ENCODE measurements at places on chromosomes 3 and 15.

- DNase-seq: no peak
These were observed 36.3 kb upstream of the HERC1 start for GRCh38 chr15:63870043-63870394.

GRCh38 chr3:31295150-31295765 lies 237.5 kb upstream of the STT3B start:
- no peak for DNase-seq

- no peak for DNase-seq
These were observed 247.7 kb upstream of the TLE3 start for GRCh38 chr15:70345251-70346019.

GRCh38 chr3:61354604-61355003 lies 103.4 kb upstream of the FHIT start:
- no peak for DNase-seq

GRCh38 chr3:176554264-176554663 lies 643.0 kb downstream of the TBL1XR1 start:
- no peak for DNase-seq

DNA sequence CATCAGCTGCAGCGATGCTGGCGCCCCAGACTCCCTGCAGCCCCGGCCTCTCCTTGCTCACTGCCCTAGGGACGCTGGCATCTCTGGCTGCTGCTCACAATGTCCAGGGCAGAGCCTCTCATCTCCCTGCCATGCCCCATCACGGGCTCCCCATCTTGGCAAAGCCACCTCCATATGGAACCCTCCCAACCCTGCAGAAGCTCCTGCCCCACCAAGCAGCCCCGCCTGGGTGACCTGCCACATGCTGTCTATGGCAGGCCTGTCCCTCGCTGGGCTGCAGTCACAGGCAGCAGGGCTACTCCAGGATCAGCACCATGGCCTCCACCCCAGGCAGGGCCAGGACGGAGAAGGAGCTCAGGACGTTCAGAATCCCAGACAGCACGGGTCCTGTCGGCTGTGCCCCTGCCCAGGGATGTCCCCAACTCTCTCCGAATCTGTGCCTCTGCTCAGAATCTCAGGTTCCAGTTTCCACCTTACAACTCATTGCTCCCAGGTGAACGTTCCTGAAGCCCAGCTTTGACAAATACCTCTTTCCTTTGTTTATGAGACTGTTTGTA lies 58.4 kb downstream of the PLXNA1 start:
- no peak for DNase-seq

GRCh38 chr15:82649226-82649999 lies 2.2 kb upstream of the CPEB1 start:
- no peak for DNase-seq

DNA sequence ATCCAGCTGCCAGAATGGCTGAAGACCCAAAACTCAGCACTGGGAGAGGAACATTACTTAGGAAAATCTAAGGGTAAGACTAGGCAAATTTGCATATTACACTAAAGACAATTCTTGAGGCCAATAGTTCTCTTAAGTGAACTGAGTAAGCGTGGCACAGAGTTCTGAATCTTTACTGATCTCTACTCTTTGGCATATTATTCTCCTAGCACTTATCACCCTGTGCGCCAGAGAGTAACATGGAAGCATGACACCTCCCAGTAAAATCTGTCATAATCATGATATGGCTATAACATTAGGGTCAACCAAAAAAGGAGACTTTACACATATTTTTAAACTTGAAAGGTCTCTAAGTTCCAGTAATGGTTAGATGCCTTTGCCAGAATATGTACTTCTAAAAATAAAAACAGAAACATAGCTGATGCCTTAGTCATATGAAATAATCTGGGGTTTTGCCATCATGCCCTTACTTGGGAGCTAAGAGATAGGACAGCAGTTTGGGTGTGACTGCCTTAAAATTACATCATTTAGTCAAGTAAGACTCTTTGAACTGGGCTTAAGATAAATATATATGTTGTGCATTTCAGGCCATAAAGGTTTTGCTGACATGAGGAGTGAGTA lies 290.5 kb downstream of the PLCL2 start:
- no peak for DNase-seq

GRCh38 chr15:33066584-33066983 lies 127.9 kb downstream of the FMN1 start:
- no peak for DNase-seq

DNA sequence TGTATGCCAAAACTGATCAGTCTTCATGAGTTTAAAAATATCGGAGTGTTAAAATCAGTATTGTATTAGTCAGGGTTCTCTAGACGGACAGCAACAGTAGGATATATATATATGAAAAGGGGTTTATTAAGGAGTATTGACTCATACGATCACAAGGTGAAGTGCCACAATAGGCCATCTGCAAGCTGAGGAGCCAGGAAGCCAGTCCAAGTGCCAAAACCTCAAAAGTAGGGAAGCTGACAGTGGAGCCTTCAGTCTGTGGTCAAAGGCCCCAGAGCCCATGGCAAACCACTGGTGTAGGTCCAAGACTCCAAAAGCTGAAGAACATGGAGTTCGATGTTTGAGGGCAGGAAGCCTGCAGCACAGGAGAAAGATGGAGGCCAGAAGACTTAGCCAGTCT lies 391.0 kb upstream of the CADM2 start:
- DNase-seq: no peak

GRCh38 chr15:48730506-48730905 lies 80.4 kb downstream of the CEP152 start:
- no peak for DNase-seq

DNA sequence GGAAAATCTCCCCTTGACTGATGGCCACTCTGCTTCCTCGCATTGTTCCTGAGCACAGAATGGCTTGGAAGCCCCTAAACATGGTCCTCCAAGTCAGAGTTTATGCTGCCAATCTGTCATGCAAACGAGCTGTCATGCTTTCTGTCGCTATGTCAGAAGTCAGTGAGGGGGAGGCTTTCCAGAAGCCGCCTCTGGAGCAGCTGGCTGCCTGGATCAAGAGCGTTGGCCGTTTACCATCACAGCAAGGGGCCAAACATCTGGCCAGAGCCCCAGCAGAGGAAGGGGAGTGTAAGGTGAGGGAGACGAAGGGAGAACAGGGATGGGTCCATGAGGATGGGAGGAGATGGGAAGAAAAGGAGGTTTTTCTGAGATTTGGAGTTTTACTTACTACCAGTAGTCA lies 372.6 kb upstream of the NR2F2 start:
- no peak for DNase-seq

GRCh38 chr3:46353647-46354410 lies at the start of gene CCR2:
TSS of gene CCR2 (plus strand) at chr3:46354111. CDS start at chr3:46357528, 3,417 bp downstream.
- DNase-seq: no peak

DNA sequence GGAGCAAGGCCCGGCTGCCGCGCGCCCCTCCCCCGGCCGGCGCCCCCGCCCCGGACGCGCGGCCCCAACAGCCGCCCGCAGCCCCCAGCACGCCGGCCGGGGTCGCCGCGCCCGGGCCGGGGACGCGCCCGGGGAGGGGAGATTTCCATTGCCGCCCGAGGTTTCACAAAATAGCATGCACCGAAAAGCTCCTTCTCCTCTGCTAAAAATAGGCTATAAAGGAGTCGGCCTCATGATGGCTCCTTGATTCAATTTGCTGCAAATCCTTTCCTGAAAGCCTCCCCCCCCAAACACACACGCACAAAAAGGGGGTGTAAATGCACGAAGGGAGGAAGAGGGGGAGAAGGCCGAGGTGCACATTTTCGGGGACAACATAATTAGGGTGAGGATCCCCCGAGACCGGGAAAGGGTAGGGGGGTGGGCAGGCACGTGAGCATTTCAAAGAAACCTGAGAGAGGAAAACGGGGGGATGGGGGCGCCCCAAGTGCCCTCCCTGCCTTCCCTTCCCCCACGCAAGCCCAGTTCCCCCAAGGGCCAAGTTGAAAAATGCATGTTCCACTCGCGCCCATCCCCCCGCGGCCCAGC lies 734 bp downstream of the TBL1XR1 start:
- DNase-seq: peak; percentile 19

DNA sequence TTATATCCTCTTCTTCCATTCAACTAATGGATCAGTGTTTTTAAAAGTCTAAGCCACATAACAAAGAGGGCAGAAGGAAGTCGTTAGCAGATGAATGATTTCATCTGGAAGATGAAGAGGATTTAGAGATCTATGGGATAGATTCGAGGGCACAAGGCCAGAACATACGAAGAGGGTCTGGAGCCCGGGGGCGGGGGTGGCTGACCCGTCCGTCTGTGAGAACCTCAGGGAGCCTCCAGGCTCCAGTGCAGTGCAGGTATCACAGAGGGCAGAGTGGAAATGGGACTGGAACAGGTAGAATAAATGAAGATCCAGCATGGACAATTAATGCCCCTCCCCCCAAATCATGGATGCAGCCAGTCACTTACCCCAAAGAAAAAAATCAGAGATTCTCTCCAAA lies 1.5 kb upstream of the GOLGA8B start:
- DNase-seq: no peak

GRCh38 chr15:70209499-70209898 lies 111.8 kb upstream of the TLE3 start:
- DNase-seq: no peak

Data from activated naive CD8-positive, alpha-beta T cell treated with anti-CD3 and anti-CD28 coated beads, Interleukin-2, amount 50 U/mL, for 16 hours (primary cell).